Left lung (tissue), 14 donors: ENCODE measurements at places on chromosomes 2 and 18. TPM values are rescaled to one million over a fixed set of nuclear protein-coding genes. Genes with fewer than 3 reads are reported as not detected.

DNA sequence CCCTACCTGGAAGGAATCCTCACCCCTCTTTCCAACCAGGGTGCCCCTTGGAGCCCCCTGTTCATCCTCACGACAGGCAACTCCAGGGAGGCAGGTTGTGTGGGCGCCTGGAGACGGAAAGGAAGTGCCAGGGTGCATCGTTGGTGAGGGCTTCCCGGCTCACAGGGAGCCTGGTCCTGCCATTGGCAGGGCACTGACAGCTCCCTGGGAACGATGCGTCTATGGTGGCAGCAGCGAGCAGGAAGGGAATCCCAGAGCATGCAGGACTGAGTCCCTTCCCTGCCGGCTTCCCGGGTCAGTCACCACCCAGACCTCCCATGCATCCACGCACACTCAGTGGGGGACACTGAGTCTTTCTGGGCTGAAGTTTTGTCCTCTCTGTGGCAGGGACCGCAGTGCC lies 117.6 kb downstream of the INHBB start:
- no peak for DNase-seq

GRCh38 chr2:88735853-88736252 lies 44.4 kb downstream of the RPIA start:
- no peak for DNase-seq

DNA sequence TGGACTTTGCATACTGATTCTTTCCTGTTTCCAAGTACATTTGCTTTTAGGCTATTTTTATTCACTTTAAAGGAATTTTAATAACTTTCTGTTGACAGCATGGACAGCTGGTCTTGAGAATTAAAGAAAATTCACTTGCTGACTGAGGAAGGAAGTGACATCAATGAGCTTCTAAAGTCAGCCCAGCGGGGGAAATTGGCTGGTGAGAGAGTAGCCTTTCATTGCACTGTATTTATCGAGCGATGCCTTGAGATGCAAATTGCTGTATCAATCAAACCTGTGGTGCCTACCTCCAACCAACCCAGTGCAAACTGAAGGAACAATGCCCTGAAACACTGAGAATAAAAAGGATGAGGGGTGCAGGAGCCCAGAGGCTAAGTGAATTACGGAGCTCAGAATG lies 91.4 kb upstream of the AQP4 start:
- DNase-seq, result no peak

The POTEC gene
- 0.03 TPM for polyA plus RNA-seq

The ZNG1B gene
- 46.7 TPM for polyA plus RNA-seq

The ALLC gene
- polyA plus RNA-seq, result not detected

The CDK5R2 gene
- polyA plus RNA-seq, result 0.18 TPM
